ENCODE measurements at places on chromosomes 16 and 17.

DNA sequence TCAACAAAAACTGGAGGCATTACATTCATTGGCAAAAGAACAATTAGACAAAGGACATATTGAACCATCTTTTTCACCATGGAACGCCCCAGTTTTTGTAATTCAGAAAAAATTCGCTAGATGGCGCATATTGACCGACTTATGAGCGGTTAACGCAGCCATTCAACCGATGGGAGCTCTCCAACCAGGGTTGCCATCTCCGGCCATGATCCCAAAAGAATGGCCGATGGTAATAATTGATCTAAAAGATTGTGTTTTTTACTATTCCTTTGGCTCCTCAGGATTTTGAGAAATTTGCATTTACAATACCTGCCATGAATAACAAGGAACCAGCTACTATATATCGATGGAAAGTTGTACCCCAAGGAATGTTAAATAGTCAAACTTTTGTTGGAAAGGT lies 21.4 kb downstream of the ALOX15B start:
- DNase-seq = no peak

GRCh38 chr17:41301204-41301790 lies 1.4 kb downstream of the KRTAP29-1 start:
- no peak for DNase-seq

DNA sequence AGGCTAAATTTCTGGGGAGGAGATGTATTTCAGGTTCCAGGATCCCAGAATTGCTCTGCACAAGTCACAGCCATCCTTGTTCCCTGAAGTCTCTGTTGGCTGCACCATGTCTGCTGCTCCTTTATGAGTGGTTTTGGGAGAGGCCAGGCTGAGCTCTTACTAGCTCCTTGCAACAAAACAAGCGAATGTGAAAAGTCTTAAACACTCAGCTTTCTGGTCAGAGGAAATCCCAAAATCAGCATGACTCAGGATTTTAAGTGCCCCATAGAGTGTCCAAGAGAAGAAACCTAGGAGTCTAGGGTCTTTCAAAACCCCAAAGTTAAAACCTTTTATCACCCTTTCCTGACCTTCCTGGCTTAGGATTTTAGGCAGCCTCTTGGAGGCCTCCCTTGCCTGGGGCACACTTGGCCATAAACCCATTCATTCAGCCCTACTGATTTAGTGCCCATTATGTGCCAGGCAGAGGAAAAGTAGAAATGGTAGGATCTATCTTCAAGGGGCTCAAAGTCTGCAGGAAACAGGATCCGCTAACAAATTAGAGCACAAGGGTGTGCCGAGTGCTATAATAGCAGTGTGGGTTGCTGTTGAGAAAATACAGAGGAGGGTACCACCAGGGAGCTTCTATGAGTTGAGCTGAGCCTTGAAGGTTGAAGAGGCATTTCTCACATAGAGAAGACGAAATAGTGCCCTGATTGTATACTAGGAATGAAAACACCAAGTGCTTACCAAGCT lies 36.9 kb downstream of the SOST start:
- DNase-seq = no peak

DNA sequence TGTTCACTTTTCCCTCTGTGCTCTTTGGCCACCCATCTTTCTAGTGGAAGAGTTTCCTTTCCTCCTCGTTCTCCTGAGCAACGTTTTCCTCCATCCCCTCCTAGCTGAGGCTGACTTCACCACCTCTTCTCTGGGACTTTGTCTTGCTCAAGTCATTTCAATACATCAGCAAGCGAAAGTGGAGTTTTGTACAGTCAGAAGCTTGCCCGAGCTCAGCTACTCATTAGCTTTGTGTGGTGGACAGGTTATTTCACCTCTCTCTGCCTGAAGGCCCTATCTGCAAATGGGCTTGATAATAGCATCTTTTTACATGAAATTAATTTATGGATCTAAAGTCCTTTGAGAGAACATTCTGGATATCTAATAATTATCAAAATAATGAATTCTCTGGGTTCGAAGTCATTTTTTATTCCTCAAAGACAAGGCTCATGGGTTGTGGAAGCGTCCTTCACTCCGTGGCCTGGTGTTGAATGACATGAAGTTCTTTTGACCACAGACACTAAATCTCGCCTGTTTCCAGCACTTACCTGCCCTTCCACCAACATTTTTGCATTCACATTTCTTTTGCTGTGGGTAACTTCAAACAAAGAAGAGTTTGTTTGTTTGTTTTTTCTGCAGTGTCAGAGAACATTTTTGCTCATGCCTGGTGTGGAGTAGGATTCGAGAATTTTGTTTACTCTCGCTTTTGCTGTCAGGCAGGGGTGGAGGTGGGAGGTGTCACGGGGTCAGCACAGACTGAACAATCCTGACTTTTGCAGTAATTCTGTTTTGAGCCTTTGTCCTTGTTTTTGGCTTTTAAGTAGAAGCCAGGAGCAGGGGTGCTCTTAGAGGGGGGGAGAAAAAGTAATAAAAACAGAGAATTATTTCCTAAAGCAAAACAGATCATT lies 155.0 kb upstream of the CACNG5 start:
- no peak for DNase-seq

- DNase-seq = no peak
Measured at GRCh38 chr16:19118938-19119431, 5.2 kb downstream of the ITPRIPL2 start.

- DNase-seq = no peak
Measured at GRCh38 chr17:44223541-44224071, 4.1 kb upstream of the UBTF start.

GRCh38 chr16:88535191-88535856 lies 34.9 kb upstream of the ZC3H18 start:
- no peak for DNase-seq

GRCh38 chr17:19288453-19288852 lies 51.3 kb downstream of the EPN2 start:
- DNase-seq = no peak

GRCh38 chr16:15798671-15799070 lies 58.2 kb downstream of the MYH11 start:
- DNase-seq = no peak

DNA sequence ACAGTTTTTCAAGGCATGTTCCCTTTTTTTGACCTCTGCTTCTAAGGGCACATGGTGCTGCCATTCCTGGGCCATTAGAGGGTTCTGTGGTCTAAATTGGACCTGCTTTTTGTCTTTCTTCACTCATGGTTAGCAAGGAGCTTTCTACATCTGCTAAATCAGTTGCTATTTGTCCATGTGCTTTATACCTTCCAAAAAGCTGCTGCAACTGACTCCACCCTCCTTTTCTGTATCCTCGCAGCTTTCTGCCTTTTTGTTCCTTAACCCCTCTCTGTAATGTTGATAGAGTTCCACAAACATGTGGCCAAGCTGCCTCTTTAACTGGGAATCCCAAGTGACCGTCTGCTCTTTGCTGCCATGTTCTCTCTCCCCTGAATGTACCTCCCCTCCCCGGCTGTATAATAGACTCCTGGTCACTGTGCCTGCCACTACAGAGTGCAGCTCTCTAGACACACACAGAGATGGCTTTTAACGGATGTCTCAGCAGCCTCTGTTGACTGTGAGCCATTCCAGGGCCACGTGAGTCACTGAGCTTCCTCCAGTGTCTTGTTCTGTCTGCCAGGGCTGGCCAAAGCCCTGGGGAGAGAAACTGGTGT lies 57.4 kb upstream of the TEKT3 start:
- no peak for DNase-seq

DNA sequence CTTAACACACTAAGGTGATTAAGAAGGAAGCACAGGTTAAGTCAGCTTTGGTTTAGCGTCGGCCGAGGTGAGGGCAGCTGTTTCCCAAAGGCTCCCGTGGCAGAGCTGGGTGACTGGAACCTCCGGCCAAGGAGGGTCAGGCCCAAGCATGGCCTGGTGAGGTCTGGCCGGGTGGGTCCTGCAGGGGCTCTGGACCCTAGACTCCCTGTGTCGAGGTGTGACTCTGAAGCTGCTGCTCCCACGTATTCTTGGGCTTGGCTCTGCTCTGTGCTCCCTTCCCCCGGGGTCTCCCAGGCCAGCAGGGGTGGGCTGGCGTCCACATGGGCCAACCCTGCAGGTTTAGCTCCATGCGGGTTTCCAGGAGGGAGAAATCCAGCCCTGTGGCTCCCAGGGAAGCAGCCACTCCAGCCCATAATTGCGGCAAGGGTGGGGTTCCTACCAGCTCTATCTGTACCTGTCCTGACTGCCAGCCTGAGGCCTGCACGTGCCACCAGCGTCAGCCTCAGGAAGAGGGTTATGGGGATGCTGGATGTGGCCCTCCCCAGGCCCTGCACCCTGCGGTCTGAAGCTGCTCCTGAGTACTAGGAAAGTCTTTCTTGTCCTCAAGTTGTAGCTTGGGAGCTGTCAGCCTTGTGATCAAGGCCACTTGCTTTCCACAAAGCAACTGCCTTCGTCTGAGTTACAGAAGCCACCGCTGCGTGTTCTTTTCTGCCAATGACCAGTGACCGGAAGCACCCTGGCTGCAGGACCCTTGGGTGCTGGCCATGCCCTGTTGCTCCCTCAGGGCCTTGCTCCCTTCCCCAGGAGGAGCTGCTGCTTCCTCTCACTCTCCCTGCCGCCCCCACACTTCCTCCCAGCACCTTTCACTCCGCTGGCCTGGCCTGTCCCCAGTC lies 4.8 kb downstream of the CDK5R1 start:
- no peak for DNase-seq

- no peak for DNase-seq
Measured at GRCh38 chr16:86575754-86576557, 2.4 kb upstream of the FOXL1 start.

DNA sequence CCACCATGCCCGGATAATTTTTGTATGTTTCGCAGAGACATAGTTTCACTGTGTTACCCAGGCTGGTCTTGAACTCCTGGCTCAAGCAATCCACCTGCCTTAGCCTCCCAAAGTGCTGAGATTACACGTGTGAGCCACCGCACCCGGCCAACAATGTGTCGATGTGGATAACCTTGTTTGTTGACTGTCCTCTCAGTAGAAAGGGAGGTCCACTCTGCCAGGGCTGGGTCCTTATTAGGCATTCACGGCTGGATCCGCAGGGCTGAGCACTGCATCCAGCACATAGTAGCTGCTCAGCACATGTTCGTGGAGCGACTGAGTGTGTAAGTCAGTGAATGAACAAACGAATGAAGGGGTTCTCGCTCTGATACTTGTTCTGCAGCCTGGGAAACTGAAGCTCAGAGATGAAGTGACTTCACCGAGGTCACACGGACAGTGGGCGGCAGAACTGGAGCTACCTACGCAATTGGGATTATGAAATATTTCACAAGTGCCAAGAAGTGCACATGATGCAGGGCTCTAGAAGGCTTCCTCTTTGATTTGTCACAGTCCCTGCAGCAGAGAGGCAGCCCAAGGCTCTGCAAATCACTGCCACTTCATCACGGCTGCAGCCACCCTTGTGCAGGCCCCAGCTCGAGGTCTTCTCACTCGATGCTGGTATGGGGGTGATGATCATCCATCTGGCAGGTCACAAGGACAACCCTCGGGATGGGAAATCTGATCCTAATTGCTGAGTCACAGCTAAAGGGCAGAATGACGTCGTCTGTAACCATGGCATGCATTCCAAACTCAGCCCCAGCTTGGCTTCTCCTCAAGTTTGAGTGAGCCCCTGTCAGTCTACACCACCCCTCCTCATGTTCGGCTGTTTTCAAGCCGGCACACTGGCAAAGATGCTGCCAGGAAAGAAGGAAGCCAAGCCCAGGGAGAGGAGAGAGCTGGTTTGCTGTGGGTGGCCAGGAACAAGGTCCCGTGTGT lies 28.0 kb upstream of the SNN start:
- DNase-seq = no peak

DNA sequence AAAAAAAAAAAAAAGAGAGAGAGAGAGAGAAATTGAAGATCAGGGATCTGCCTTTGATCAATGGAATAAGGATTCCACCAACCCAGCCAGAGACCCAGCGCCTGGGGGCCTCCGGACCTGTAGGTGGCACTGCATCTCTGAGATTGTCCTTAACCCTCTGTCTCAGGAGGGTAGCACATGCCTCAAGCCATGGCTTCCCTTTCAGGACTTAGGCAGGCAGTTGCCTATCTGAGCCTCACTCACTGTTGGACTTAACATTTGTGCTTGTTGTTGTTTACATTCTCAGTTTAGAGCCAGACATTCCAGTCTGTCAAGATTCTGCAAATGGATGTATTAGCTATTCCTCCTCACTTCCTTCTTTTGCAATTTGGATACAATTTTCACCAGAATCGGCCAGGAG lies 5.1 kb upstream of the SCNN1B start:
- no peak for DNase-seq

- DNase-seq = no peak
Measured at GRCh38 chr16:23434380-23434779, 18.6 kb downstream of the COG7 start.

DNA sequence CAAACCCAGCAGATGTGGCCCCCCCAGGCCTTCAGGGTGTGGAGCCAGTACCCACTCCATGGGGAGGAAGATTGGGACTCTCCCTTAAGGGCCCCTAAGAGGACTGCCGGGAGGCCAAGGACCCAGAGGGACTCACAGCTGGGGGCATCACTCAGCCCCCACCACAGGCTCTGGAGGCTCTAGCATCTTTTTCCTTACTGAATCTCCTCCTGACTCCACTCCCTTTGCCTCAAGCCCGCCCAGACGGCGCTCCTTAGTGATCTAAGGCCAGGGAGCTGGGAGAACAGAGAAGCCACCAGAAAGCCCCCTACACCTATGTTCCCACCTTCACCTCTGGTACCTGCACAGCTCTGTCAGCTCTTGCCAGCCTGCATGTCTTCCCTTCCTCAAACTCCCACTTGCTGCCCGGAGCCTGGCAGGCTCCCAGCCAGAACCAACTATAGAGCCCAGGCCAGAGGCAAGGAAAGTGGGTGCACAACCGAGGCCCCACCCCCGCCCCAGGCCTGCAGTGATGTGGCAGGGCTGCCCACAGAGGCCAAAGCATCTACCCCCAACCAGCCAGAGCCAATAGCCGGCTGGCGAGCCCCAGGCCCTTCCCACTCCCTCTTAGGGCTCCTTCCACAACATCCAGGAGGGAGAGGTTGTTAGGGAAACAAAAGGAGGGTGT lies 22.3 kb upstream of the MPO start:
- no peak for DNase-seq

GRCh38 chr16:70702624-70703023 lies 16.8 kb upstream of the MTSS2 start:
- no peak for DNase-seq
